ENCODE measurements at places on chromosomes 6 and 20. TPM values are rescaled to one million over a fixed set of nuclear protein-coding genes. Genes with fewer than 3 reads are reported as not detected.
A peak's percentile ranks its signal among the peaks of the same experiment; 100 is the strongest.

GRCh38 chr6:157800420-157801237 is 22.4 kb upstream of the SNX9 start:
- DNase-seq: no peak

DNA sequence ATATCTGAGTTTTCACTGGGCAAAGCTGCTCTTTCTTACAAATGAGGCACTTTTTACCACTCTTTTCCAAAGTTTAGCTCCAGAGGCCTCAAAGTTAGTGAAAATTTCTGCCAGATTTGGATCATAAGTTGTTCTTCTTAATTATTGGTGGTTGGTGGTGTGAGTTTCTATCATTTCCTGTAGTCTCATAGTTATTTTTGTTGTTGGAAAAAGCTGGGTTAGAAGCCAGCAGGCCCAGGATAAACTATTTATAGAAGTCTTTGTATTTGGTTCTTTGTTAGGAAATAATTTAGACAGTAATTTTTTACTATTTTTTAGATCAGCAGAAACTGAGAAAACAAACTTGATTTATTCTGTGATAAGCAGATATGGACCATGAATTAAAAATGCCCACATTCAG is 10.6 kb downstream of the PFDN4 start:
- DNase-seq: no peak

The ZNF341 gene
- total RNA-seq: 6.2 TPM

DNA sequence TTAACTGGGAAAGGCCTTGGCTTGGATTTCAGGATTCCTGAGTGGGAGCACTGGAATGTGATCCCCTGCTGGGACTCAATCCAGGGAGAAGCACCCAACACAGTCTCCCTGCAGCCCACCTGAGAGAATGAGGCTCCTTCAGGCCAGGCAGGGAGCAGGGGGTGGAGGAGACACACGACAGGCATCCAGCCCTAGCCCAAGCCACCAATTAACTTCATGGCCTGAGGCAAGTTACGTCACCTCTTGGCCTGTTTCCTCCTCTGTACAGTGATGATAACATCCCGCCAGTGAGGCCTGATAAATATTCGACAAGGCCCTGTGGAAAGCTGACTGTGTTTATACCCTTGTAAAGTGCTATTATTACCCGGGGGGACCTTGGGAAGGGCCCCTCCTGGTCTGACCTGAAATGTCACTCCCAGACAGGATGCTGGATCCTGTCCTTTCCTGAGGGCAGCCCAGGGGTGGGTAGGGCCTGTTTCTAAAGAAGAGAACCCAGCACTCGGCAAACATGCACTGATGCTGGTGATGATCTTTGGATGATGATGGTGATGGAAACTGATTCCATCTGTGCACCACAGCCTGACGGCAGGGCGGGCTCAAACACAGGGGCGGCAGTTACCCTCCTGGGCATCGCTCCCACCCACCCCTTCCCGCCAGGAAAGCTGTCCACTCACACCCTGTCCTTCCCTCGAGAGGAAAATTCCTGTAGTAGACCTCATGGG is 12.4 kb downstream of the FRS3 start:
- DNase-seq: peak; percentile 86

The SLC22A1 gene
- 36.2 TPM for total RNA-seq

The TJAP1 gene
- total RNA-seq: 15.2 TPM

GRCh38 chr6:169963581-169964297 is 212.3 kb downstream of the ERMARD start:
- peak; percentile 16 for DNase-seq

Data from stomach (tissue), 19 donors.